ENCODE measurements at places on chromosomes 4 and X.

DNA sequence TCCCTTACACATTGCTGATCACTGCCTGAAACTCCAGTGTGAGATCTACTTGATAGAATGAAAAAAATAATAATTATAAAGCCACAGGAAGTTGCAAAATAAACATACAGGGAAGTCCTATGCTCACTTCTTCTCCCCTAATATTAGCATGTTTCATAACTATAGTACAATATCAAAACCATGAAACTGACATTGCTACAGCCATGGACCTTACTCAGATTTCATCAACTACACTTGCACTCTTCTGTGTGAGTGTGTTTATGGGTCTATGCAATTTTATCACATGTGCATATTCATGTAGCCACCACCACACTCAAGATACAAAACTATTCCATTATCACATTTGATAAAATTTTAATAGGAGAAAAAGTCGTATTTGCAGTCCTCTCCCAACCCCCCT, 57.3 kb downstream of the SPINK2 start:
- DNase-seq: no peak

GRCh38 chrX:12843061-12843667, 23.7 kb upstream of the TLR7 start:
- DNase-seq: no peak

DNA sequence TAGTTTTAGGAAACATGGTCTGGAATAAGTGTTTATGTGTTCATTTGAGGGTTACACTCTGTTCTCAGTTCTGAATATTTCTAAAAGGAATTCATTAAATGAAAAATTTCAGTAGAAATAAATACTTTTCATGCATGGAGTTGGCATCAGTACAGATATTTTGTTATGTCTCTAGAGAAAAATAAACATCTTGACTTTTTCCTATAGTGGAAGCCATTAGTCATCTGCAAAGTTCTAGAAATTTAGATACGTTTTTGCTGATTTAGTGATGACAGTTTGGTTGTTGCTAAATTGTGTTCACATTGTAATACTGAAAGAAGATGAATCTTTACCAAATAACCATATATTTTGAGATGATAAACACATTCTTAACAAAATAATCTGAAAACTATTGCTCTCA, 268.2 kb upstream of the TEX13A start:
- DNase-seq: no peak

DNA sequence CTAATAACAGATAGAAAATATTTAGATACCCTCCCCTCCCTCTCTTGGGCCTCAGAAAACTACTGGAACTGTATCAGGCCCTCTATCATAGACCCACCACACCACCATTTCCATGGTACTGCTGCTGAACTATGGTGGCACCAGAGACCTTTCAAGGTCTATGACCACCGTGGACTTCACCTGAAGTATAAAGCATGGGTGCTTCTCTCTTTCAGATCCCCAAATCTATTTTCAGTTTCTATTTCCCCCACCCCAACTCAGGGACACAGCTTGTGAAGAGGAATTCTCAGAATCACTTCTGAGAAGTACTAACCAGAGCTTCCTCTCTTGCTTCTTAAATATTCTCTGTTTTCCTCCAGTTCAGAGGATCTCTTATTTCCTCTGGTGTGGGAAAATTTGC, 840.8 kb upstream of the HTR2C start:
- DNase-seq: no peak

DNA sequence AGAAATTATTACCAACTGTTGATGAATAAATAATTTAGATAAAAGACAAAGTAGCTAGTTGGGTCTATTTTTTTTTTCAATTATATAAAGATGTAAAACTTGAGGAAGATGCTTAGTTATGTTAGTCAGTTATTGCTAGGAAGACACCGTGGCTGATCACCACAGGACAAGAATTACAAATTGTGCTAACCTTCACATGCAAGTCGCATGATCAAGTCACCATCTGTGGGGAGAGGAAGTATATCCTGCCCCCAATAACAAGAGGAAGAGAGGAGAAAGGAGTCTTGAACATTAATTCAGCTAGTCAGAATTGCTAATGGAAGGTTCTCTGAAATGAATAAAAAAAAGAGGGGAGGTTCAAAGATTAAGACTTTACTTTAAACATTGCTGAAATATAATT, 52.3 kb downstream of the CPEB2 start:
- no peak for DNase-seq

- no peak for DNase-seq
Measured at GRCh38 chr4:118076958-118077766, 42.9 kb downstream of the NDST3 start.

- DNase-seq: no peak
Measured at GRCh38 chr4:7282786-7283440, 90.6 kb downstream of the SORCS2 start.

- no peak for DNase-seq
Measured at GRCh38 chr4:151804086-151804630, 43.4 kb upstream of the GATB start.

DNA sequence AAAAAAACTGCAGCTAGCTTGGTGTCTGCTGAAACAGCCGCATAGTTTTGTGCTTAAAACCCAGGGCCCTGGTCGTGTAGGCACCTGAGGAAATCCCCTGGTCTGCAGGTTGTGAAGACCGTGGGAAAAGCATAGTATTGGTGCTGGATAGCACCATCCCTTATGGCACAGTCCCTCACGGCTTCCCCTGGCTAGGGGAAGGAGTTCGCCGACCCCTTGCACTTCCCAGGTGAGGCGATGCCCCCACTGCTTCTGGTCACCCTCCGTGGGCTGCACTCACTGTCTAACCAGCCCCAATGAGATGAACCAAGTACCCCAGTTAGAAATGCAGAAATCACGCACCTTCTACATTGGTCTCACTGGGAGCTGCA, 1105.1 kb downstream of the STPG2 start:
- DNase-seq: no peak

DNA sequence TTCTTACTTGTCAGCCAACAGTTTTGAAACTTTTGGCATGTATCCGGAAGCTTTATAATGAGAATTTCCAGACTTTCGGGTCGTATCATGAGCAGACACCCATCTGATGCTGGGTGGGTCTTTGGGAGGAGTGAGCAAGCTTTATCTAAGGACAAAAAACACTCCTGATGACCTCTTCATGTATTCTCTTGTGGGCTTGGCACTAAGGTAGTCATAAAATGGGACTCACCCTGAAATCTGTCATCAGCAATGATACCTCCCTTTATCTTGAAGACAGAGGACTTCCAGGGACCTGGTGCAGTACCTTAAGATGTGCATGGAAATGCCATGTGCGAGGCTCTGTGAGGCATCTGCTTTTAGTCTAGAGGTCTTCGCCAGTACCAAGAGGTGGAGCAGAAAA, 346.3 kb upstream of the PPARGC1A start:
- DNase-seq: no peak

- DNase-seq: no peak
Measured at GRCh38 chrX:43661521-43662240, 5.6 kb downstream of the MAOA start.

DNA sequence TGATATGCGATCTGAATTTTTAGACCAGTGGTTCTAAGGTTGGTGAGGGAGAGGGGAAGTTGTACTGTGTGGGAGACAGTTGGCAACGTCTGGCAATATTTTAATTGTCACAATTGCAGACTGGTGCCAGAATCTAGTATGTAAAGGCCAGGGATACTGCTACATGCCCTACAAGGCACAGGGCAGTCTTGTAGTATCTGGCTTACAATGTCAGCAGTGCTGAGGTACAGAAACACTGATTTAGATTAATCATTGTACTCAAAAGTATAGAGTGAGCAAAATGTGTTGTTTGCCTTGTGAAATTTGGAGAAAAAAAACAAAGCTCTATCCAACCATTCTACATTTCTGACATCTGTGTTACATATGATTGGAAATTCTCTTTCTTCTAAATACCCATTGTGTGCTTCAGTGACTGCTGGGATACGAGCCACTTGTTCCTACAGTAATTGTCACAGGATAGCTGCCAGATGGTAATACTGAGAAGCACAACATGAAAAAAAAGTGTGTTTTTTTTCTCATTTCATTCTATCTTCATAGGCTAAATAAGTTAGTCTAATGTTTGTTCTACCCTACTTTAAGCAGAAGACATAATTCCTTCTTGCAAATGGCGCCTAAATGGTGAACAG, 526.7 kb upstream of the AGA start:
- DNase-seq: no peak

DNA sequence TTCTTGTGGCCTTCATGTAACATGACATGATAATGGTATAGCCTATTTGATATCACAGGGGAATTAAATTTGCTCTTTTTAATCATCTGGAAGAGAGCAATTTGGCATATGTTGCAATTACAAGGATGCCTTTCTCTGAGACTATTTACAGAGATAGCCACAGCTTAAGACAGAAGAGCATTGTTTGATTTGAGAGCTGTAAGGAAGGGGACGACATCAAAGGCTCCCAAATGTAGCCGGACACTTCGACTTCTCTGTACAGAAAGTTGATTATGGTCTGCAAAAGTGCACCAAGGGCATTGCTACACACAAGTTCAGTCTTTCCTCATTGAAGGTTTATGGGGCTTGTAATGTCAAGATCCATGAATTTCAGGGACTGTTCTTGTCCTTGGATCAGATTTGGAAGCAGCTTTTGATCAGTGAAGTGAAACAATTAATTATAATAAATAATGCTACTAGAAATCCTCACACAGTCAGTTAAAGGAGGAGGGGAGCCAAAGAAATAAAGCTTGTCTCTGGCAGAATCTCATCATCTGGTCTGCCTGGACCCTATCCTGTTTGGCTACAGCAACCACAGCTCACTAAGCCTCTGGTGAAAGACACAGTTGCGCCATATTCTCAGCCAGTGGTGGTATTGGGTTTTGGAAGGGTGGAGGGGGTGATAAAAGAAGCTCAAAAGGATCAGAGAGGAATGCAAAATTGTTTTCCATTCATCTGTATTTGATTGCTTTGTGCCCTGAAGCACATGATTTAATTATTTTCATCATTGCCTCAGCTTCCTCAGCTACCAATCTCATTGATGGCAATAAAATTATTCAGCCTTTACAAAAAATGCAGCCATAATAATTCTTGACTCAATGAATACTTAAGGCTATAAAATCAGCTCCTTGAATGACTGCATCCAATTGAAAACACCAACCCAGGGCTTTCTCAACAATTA, 654.3 kb upstream of the LCORL start:
- DNase-seq: no peak

GRCh38 chrX:108032944-108033343, 11.9 kb upstream of the VSIG1 start:
- DNase-seq: no peak

DNA sequence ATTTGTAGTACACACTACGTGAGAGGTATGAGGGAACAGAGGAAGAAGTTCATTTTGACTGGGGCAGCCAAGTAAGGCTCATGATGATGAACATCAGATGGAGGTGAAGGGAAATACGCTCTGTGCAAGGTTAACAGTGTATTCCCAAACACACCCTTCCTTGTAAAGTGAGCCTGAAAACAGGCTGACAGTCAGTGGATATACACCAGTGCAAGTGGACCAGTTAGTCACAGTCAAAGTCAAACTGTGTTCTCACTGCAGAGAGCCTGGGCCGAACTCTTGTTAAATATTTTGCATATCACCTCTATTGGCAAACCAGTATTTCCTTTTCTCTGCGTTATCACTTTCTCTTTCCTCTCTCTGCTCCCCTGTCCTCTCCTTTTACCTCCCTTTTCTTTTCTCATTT, 23.4 kb upstream of the RHOH start:
- DNase-seq: no peak

GRCh38 chr4:151606061-151606460, 154.7 kb downstream of the GATB start:
- no peak for DNase-seq

DNA sequence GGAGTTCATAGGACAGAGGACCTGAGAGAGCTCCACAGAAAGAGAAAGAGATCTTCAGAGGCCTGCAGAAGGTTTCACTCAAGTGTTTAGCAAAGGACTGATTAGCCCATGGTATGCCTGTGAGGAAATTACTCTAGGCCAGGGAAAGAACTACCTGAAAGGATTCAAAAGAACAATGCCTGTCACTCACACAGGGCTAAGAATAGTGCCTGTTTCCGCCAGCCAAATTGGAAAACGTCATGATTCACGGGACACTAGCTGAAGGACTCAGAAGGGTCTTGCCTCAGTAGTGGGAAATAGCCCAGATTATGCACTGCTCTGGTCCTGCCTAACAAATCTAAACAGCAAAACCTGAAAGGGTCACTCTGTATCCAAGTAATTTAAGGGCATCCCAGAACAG, 21.1 kb downstream of the SYTL4 start:
- no peak for DNase-seq

DNA sequence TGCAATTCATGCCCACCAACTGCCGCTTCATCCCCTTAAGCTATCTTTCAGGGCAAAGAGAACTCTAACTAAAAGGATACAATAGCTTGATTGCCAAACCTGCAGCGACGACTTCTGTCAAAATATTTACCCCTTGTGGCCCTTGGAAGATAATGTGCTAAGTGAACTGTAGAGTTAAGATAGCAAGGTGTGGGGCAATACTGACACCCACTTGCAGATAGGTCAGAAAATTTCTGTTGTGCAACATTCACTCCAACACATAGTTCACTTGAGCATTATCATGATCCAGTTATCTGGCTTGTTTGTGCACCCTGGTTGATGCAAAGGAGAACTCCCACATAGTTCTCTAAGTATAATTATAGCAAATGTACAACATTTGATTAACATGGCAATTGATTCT, 55.6 kb downstream of the RHOXF2B start:
- DNase-seq: no peak

DNA sequence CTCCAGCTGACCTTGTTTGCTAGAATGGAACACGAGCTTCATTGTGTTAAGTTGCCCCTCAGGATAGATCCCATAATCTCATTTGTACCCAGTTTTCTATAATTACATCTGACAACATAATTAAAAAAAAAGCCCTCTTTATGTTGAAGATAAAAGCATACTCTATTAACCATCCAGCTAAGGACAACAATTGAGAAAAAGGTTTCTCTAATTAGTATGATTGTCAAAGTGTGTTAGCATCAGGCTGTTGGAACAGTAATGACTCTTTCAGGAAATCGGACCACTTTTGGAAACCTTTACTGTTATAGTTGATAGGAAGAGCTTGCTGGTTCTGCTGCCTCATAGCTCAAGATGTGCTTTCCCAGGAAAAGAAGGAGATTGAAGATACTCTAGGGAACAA, 172.6 kb downstream of the FHIP1A start:
- DNase-seq: no peak

GRCh38 chr4:88698519-88698918, 890 bp upstream of the NAP1L5 start:
- no peak for DNase-seq

DNA sequence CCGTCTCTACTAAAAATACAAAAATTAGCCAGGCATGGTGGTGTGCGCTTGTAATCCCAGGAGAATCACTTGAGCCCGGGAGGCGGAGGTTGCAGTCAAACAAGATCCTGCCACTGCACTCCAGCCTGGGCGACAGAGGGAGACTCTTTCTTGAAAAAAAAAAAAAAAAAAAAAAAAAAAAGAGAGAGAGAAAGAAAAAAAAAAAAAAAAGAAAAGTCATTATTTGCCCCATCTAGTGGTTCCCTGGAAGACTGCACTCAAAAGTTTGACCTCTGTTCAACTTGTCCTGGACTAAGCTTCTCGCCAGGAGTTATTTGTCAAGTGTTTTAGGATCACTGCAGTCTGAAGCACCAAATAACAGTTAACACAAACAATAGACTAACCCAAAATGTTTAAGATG, 45.3 kb upstream of the KCTD8 start:
- DNase-seq: no peak

GRCh38 chr4:186621959-186622553, 66.7 kb upstream of the MTNR1A start:
- DNase-seq: no peak

GRCh38 chr4:161364681-161365080, 799.1 kb downstream of the FSTL5 start:
- DNase-seq: no peak

All from stimulated activated CD8-positive, alpha-beta memory T cell treated with anti-CD3 and anti-CD28 coated beads, Interleukin-4, amount 100 ng/mL, for 1 hour (primary cell).